CD4-positive, alpha-beta T cell (primary cell): ENCODE measurements at places on chromosomes 3 and 15. TPM values are rescaled to one million over a fixed set of nuclear protein-coding genes. Genes with fewer than 3 reads are reported as not detected.

- DNase-seq: peak; percentile 27
Measured at GRCh38 chr15:74826364-74826819, at the start of gene CPLX3. TSS of gene CPLX3 (plus strand) at chr15:74826627. CDS start at chr15:74826704, 77 bp downstream.

Gene DVL3
- total RNA-seq: 31.7 TPM

Gene LRRC31
- total RNA-seq: not detected

DNA sequence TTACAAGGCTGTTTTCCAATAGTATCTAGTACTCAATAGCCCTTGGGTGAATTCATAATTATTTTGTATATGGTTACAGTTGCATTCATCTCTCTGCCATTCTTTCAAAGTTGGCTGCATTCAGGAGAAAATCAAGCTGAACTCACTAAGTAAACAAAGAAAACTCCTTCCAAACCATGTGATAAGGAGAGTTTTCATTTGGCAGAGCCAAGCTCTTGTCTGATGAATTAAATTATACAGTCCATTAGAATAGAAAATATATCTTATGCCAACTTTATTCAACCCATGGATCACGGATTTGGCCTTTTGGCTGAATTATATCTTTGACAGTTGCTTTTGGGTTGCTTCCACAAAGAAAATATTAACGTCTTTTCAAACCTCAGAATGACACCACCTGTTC, 272.3 kb upstream of the ROBO1 start:
- DNase-seq: no peak

Gene STX19
- total RNA-seq: not detected

DNA sequence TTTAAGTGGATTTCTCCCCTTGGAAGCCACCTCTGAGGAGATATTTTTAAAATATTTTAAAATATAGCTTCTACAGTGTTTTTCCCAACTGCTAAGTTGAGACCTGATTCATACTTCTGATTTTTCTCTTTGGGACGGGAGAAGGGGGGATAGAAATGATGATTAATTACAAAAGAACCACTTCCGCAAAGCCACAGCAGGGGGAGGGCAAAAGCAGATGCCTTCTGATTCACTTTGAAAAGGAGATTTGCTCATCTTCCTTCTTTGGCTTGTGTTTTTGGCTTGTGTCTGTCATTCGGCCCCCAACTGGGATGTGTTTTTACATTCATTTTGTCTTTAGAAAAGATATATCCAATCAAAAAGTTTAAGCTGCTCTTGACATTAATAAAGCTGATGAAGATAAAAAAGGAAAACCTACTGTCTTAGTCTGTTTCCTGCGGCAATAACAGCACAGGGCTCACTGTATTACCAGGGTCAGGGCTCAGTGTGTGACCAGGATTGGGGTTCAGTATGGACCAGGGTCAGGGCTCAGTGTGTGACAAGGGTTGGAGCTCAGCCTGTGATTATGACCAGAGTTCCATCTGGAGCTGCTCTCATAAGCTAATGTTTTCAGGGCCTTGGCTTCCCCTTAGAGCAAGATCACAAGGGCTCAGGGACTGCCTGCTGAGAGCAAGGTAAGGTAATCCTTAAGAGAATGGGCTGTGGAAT, 223.2 kb downstream of the MTHFS start:
- no peak for DNase-seq

- no peak for DNase-seq
Measured at GRCh38 chr3:177795859-177796258, 598.6 kb upstream of the TBL1XR1 start.

GRCh38 chr3:99534951-99535704, 103.3 kb upstream of the COL8A1 start:
- no peak for DNase-seq

- no peak for DNase-seq
Measured at GRCh38 chr15:53869806-53870073, 108.5 kb upstream of the UNC13C start.

Gene CYP8B1
- total RNA-seq: not detected

- no peak for DNase-seq
Measured at GRCh38 chr3:112689385-112689784, 48.4 kb upstream of the CCDC80 start.

- DNase-seq: no peak
Measured at GRCh38 chr3:174219738-174220137, 639.4 kb upstream of the NAALADL2 start.

DNA sequence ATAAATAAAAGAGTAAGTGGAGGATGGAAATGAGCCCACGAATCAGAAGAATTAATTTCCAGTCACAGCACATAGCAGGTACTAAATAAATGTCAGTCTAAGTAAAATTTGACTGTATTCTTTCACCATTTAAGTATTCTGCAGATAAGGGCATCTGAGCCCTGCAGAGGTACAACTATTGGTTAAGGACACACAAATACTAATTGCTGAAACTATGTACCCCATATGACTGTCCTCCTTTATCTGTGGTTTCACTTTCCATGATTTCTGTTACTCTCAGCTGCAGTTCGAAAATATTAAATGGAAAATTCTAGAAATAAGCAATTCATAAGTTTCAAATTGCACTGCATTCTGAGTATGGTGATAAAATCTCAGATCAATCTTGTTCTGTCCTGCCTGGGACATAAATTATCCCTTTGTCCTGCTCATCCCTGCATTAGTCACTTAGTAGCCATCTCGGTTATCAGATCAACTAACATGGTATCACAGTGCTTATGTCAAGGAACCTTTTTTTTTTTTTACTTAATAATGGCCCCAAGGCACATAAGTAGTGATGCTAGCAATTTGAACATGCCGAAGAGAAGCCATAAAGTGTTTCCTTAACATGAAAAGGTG, 95.1 kb downstream of the LSAMP start:
- no peak for DNase-seq

Gene GLDN
- total RNA-seq: not detected

Gene KBTBD13
- total RNA-seq: not detected

DNA sequence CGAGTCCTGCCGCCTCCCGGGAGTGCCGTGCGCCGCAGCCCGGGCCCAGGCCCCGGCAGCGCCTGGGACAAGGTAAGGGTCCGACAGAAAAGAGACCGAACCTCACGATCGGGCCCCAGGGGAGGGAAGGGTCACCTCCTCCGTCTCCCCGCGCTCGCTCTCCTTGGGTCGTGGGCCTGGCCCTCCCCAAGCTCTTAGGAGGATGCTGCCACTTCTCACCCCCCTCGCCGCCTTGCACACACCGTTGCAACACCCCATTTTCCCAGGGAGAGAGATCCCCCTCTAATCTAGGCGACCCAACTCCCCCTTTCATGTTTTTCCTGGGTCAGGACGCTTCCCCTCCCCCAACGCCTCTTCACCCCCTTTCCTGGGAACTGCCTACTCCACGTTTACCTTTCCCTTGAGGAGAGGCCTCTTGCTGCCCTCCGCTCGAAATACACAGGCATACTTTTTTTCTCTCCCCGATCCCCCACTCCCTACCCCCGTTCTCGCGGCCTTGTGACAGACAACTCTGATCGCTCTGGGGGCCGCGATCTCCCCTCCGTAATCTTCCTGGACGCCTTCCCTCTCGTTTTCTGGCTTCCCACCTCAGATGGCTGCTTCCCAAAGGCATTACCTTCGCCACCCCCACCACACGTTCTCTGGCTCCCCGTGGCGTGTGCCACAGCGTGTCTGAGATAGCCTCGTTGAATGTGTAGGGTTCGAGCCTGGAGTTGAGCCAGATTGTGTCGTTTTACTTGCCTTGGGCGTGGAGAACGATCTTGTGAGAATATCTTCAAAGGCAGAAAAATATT, 688 bp downstream of the SETD5 start:
- DNase-seq: no peak

- no peak for DNase-seq
Measured at GRCh38 chr3:146557745-146558144, 13.3 kb upstream of the PLSCR1 start.

Gene SH3GL3
- not detected for total RNA-seq

- DNase-seq: no peak
Measured at GRCh38 chr3:135868801-135869200, 96.7 kb upstream of the PPP2R3A start.

DNA sequence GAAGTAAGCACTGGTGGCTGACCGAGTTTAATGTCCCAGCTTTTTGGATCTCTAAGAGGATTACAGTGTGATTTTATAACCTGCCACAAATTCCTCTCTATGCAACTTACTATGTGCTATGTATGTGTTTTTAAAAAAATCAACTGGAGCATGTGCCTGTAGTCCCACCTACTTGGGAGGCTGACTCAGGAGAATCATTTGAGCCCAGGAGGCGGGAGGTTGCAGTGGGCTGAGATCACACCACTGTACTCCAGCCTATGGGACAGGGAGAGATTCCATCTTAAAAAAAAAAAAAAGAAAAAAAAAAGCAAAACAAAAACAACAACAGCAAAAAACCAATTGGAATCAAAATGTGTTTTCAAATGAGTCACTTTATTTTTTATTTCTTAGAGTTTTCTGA, 29.6 kb downstream of the DUT start:
- no peak for DNase-seq

GRCh38 chr15:52505151-52505550, 23.5 kb downstream of the MYO5A start:
- DNase-seq: no peak

Gene USP3
- total RNA-seq: 280 TPM
